COLO829 (cell line): ENCODE measurements at places on chromosomes 3 and 15.

GRCh38 chr3:122496508-122496907 is 18.2 kb downstream of the KPNA1 start:
- no peak for DNase-seq

DNA sequence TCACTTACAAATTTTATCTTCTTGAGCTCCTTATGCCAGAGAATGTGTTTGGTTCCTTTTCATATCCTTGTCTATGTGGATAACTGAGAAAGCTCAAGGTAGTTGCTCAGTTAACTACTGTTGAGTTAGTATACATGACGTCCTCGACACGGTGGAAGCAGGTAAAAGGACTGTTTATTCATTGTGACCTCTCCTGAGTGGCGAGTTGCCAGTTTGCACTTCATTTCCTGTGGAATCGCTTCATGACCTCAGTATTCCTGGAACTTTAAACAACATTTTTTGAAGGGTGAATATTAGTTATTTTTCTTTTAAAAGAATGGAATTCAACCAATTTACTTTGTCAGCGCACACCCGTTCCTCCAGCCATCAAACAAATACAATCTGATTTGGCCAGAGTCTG is 1.2 kb upstream of the TPRG1 start:
- no peak for DNase-seq

DNA sequence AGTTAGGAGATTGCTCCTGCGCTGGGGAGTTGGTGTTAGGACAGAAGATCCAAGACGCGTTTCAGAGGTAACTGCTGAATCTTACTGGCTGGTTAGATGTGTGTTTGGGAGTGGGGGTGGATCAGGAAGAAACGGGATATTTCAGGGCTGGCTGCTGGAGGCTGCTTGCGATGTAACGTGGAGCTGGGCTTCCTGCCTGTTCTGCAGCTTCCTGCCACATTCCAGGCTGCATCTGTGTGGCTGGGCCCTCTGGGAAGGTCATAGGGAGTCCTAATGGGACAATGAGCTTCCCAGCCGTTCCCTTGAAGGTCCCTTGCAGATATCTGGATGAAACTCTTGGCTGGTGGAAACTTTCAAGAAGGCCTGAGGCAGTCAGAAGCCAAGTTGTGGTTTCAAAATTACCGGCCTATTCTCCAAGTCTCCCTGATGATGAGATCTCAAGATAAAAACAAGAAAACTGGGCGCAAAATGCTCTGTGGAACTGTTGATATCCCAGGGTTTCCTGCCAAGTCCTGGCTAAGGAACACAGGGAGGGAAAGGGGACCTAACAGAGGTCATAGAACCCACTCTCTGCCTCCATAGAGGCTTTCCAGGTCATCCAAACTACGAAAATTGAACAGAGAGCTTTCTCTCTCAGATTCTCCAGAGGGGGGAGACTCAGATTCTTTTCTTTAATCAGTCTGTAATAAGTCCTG is 67.0 kb downstream of the NOX5 start:
- DNase-seq: peak; percentile 39

- DNase-seq: no peak
These were observed 44.9 kb upstream of the FURIN start for GRCh38 chr15:90823455-90823974.

DNA sequence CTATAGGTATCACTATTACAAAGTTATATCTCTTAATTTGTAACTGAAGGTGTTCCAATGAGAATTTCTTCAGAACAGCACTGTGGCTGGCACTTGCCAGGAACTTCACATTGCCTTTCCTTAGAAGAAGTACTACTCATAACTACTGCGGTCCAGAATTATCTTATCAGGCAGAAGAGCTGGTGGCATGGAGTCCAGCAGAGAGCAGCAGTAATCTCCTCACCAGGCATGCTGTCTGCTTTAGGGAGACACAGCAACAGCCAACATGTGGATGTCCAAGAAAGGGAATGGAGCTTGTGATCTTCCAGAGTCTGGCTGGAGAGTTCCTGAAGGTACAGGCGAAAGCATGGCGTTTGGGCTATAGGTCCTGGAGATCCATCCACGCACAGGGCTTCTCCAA is 919.7 kb upstream of the NR2F2 start:
- DNase-seq: no peak

DNA sequence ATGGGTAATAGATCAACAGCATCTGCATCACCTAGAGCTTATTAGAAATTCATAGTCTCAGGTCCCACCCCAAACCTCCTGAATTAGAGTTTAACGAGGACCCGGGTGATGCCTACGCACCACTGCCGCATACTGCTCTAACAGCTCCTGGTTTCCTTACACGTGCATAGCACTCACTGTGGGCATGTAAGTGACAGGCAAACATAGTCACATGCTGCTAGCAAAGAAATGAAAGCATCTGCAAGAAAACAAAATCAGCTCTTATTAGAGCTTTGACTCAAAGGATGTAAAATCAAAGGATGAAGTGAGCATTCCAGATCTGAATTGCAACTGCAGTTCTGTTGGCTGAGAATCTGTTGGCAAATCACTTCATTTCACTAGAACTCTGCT is 19.1 kb upstream of the RIOX2 start:
- DNase-seq: no peak

DNA sequence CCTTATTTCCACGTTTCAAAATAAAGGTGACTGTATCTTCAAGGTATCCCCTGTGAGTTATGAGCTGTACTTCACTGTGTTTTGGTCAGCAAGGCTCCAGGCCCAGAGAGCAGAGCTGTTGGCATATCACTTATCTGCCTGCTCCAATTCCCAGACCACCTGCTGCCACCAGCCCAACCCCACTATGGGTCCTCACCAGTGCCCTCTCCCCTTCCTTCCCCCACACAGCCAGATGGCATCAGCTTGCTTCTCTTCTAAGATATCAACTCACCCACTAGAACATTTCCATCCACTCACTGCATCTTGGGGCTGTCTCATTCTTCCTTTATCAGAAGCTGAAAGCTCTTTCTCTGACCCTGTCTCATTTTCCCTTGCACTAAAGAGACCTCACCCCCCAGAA is 136.9 kb upstream of the EIF1B start:
- DNase-seq: no peak

GRCh38 chr15:57819646-57820045 is 113.1 kb downstream of the POLR2M start:
- no peak for DNase-seq

DNA sequence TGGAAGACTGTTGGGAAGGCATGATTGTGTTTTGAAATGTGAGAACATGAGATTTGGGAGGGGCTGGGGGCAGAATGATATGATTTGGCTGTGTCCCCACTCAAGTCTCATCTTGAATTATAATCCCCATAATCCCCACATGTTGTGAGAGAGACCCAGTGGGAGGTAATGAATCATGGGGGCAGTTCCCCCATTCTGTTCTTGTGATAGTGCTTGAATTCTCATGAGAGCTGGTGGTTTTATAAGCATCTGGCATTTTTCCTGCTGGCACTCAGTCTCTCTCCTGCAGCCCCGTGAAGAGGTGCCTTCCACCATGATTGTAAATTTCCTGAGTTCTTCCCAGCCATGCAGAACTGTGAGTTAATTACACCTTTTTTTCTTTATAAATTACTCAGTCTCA is 430.5 kb downstream of the OTOL1 start:
- DNase-seq: no peak

DNA sequence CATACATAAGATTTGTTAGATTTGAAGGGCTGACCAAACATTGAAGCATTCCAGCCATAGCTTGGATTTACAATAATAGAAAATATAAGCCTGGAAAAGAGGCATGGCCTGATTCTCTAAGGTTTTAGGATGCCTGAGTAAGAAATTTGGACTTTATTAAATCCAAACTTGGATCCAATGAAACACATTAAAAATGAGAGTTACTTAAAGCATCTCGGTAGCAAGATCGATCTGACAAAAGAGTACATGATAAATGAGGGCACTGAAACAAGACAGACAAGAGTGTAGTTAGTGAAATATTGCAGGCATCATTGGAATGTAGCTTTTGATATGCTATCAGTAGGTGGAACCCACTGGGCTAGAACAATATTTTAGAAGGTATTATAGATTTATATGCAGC is 855.7 kb upstream of the DPPA4 start:
- no peak for DNase-seq
